ENCODE measurements at places on chromosomes 5 and 9.

- DNase-seq = no peak
These were observed 2.3 kb upstream of the ENG start for GRCh38 chr9:127856729-127857116.

DNA sequence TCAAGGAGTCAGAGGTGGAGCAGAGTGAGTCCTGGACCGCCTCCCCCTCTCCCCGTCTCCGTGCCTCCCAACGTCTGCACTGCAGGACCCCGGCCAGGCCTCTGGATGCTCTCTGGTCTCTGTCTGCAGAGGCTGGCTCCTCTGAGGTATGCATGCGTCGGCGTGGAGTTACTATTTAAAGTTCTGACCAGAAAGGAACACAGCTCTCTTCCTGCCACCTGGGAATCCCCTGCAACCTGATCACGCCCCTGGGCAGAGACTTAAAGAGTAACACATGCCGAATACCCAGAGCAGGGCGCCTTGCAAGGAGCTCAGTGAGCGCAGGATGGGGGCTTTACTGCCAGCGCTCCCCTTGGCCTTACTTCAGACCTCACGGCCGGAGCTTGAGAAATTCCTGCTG is 16.0 kb downstream of the ANXA6 start:
- no peak for DNase-seq

GRCh38 chr5:113223831-113224604 is 210.8 kb downstream of the TSSK1B start:
- no peak for DNase-seq

DNA sequence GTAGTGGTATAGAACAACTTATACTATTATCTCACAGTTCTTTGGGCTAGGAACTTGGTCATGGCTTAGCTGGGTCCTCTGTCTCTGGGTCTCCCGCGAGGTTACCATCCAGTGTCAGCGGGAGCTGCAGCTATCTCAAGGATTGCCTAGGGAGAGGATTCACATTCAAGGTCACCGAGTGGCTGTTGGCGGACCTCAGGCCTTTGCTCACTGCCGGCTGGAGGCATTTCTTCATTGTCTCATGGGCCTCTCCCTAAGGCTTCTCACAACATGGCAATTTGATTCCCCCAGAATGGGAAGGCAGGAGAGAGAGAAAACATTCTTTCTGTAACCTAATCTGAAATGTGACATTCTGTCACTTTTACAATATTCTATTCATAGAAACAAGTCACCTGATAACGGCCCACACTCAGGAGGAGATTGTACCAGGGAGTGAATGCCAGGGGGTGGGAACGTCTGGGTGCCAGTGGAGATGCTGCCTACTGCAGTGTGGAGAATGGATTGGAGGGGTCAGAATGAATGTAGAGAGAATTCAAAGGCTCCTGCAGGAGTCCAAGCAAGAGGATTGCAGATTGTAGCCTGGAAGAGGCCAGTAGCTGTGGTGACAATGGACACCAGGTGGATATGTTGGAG is 29.5 kb upstream of the ANKRD18A start:
- no peak for DNase-seq

DNA sequence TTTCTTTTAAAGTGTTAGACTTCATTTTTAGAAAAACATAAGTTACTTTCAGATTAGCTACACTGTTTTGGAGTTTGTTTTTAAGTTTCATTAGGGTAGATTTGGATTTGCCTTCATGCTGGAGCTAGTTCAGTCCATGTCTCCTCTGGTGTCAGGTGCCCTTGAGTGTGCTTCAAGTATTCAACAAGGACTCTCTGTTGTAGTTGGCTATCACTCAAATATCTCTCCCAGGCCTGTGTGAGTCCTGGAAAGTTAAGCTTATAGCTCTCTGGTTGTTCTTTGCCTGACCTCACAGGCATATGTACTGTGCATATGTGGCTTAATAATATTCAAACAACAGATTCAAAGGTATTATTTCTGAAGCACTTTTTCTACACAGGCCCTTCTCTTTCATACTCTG is 45.4 kb downstream of the PTBP3 start:
- no peak for DNase-seq

- DNase-seq = no peak
These were observed at the start of gene PALM2AKAP2 for GRCh38 chr9:109779711-109780452. Gene PALM2AKAP2 (plus strand): TSS chr9:109780198. CDS start chr9:109780489, 291 bp downstream.

DNA sequence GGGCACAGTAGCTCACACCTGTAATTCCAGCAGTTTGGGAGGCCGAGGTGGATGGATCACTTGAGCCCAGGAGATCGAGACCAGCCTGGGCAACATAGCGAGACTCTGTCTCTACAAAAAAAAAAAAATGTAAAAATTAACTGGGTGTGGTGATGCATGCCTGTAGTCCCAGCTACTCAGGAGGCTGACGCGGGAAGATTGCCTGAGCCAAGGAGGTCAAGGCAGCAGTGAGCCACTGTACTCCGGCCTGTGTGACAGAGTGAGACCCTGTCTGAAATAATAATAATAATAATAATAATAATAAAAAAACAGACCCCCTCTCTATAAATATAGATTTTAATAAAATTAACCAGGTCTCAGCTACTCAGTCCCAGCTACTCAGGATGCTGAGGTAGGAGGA is 179.7 kb downstream of the AOPEP start:
- DNase-seq = no peak

GRCh38 chr5:159331093-159331973 is 1.0 kb upstream of the IL12B start:
- DNase-seq = peak; percentile 7

GRCh38 chr9:4424891-4425290 is 65.4 kb upstream of the SLC1A1 start:
- DNase-seq = no peak

- no peak for DNase-seq
These were observed 134.9 kb upstream of the LPCAT1 start for GRCh38 chr5:1658665-1659064.

GRCh38 chr9:109771796-109772531 is 8.0 kb upstream of the PALM2AKAP2 start:
- no peak for DNase-seq

DNA sequence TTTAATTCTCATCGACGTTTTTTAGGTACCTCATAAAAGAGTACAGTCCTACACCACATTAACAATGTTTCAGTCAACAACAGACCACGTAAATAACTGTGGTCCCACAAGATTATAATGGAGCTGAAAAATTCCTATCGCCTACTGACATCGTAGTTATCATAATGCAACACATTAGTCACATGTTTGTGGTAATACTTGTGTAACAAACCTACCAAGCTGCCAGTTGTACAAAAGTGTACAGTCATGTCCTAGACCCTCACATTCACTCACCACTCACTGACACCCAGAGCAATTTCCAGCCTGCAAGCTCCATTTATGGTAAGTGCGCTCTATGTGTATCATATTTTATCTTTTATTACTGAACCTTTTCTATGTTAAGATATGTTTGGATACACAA is 16.8 kb downstream of the GNAQ start:
- no peak for DNase-seq

DNA sequence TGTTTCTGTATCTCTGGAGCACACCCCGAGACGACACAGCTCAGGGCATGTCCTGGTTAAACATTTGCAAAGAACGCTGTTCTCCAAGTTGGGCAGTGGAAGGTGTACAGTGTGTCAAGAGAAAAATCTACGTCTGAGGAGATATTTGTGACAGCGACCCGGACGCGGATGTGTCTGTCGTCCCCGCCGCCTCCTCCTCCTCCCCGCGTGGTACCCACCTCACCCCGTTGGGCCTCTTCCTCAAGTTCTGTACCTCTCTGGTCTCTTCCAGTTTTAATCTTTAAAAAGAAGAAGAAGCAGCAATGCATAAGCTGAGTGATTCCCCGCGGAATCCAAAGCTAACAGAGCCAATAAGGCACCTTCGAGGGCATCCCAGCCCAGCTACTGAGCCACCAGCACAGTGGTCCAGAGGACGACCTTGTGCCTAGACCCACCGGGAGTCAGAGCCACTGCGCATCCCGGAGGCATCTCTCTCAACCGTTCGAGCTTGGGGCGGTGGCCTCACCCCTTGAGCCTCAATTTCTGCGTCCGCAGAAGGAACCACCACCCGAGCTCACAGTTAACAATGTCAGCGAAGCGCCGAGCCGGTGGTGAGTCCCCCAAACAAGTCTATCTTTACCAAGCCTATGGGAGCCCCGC is 467 bp downstream of the C9orf78 start:
- DNase-seq = no peak

- DNase-seq = no peak
These were observed 171.5 kb downstream of the EDIL3 start for GRCh38 chr5:84213212-84213611.

DNA sequence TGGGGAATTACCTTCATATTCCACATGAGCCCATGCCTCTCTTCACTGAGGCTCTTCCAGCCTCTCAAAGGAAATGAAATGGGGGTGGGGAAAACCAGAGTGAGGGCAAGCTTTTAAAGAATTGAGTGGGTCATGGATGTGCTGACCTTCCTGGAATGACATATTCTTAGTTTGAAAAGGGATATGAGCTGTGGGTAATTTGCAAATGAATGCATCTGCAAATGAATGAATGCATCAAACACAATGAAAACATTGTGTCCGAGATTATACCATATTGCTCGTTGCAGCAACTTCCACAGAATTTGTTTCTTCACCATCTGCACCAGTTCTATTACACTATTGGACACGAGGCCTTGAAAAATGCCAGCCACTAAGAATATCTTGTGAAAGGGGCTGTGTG is 198.6 kb upstream of the CDH6 start:
- DNase-seq = no peak

DNA sequence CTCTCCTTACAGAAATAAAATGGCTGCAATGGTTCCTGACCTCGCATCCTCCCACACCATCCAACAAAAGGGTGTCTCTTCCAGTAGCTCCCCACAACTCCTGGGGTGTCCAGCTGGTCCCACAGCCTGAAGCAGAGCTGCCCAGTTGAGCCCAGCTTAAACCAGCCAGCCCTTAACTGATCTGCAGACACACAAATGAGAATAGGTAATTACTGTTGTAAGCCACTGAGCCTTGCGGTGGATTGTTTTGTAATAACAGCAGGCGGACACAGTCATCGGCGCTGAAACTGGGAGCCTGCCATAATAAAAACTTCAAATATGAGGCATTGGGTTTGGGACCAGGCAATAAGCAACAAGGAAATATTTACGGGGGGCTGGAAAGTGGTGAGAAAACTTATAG is 10.4 kb upstream of the ZBTB43 start:
- DNase-seq = no peak

- DNase-seq = no peak
These were observed 185.2 kb downstream of the CCDC171 start for GRCh38 chr9:15738011-15738410.

- DNase-seq = no peak
These were observed 24.0 kb downstream of the TMEM161B start for GRCh38 chr5:88244686-88245085.

GRCh38 chr5:179823937-179824744 is 3.4 kb downstream of the SQSTM1 start:
- DNase-seq = no peak

GRCh38 chr5:143338658-143339366 is 64.7 kb downstream of the NR3C1 start:
- no peak for DNase-seq

- peak; percentile 34 for DNase-seq
These were observed 156.5 kb downstream of the ASTN2 start for GRCh38 chr9:117258184-117258866.

GRCh38 chr9:132586830-132587591 is 4.6 kb downstream of the BARHL1 start:
- no peak for DNase-seq

- DNase-seq = no peak
These were observed 18.3 kb downstream of the UGCG start for GRCh38 chr9:111914749-111915424.

DNA sequence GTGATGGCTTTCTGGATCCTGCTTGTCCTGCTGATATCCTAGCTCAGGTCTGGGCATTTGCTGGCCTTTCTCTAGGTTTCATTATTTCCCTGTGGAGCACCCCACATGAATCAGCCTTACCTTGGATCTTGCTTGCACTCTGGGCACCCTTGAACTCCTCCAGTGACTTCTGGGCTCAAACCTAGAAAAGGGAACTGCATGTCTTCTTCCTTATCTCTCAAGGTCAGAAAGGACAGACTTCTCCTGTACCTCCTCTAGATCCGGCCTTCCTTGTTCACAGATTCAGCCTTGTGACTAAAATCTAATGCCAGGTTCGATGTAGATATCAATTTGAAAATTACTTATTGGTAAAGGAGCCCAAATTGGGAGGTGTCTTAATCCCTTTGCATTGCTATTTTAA is 267.9 kb downstream of the PARP8 start:
- DNase-seq = no peak

- peak; percentile 12 for DNase-seq
These were observed 71.7 kb upstream of the WWC1 start for GRCh38 chr5:168219515-168220410.

DNA sequence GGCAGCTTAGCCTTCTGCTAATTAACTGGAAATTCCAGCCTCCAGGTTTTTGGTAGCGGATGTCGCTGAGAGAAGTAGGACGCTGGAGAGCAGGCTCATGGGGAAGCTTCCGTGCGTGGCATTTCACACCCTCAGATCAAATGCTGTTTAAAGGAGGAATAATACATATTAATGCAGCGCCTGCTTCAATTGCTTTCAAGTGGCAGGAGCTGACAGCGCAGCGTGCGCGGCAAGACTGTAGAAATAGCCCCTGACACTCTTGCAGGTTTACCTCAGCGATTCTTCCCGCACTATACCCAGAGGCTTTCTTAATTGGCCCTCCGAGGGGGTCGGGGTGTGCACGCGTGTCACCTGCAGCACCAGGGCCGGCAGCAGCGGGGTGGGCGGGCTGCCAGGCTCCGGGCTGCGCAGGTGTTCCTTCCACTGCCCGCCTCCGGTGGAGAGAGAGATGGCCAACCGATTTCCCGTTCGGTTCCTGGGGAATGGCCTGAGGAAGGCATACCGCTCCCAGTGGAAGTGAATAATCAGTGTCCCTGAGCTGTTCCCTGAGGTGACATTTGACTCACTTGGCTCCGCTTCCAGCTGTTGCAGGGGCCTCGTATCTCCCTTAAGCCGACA is 427.9 kb downstream of the KCTD16 start:
- DNase-seq = no peak

- DNase-seq = no peak
These were observed 446.4 kb downstream of the RASEF start for GRCh38 chr9:82616545-82616944.

- no peak for DNase-seq
These were observed 20.7 kb downstream of the OR2S2 start for GRCh38 chr9:35937227-35937626.

- DNase-seq = no peak
These were observed 2.1 kb downstream of the SLC22A5 start for GRCh38 chr5:132371603-132371994.

DNA sequence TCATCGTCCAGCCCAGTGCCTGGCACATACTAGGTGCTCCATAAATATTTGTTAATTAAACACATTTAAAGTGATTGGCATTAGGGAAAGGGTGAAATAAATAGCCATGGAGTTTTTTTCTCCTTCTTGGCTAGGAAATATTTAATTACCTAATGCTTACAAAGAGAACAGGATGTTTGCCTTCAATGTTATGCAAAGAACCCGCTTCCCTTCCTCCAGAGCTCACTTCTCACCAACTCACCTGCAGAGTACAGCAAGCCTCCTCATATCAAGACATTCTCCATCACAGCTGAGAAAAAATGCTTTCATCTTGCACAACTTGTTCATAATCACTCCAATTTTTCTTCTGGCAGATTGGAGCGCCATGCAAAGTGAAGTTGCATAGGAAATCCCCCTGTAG is 161.7 kb upstream of the STK32A start:
- DNase-seq = no peak

- DNase-seq = no peak
These were observed 415 bp downstream of the XRCC4 start for GRCh38 chr5:83077662-83078261.
